ENCODE measurements at places on chromosomes 6 and 20.
A peak's percentile ranks its signal among the peaks of the same experiment; 100 is the strongest.

GRCh38 chr6:28357036-28357435, 7.3 kb downstream of the ZKSCAN3 start:
- peaks cover 4% of the 10 kb centered on the region for H3K36me3 ChIP-seq
- DNase-seq: no peak
- H3K27ac ChIP-seq: no peak overlapping the region
- H3K4me1 ChIP-seq: peaks cover 20% of the 10 kb centered on the region
- no peak overlapping the region for H3K4me3 ChIP-seq
- H3K27me3 ChIP-seq: no peaks in the 10 kb centered on the region

DNA sequence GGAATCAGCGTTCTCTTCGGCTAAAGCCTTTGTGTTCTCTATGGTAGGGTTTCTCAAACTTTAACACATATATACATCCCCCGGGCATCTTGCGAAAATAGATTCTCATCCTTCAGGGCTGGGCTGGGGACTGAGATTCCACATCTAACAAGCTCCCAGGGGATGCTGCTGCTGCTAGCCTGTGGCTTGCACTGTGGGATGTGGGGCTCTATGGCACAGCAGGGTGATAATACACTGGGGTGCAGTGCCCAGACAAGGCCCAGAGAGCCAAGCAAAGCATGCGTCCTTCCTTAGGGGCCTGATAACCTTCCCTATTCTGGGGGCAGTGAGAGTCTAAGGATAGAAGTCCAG, 102.0 kb downstream of the LAMP5 start:
- H3K4me3 ChIP-seq: no peak overlapping the region
- H3K27ac ChIP-seq: no peak overlapping the region
- peaks cover 4% of the 10 kb centered on the region for H3K27me3 ChIP-seq
- H3K4me1 ChIP-seq: no peaks in the 10 kb centered on the region

DNA sequence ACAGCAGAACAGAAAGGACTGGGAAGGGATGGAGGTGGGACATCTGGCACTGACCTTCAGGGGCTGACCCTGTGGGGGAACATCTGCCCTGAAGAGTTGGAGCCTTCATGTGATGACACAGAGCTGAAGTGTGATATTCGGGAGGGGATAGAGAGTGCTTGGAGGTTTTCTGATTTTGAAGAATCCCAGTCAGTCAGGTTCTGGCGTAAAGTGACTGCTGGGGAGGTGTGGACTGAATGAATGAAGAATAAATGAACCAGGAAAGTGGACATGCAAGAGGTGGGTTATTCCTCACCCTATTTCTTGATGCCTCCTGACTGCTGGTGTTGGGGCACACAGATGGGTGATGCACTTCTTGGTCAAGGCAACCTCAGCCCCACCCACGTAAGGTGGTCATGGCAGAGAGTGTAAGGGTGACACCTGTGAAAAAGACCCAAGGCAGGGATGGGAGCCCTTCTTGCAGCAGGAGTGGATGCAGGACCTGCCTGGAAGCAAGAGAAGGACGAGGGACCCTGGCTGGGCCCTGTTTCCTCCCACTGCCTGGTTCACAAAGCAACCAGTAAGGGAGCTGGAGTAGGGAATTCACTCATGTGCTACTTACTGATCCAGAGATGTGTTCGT, 13.1 kb downstream of the MICA start:
- no peaks in the 10 kb centered on the region for H3K4me1 ChIP-seq
- no peak for DNase-seq
- H3K4me3 ChIP-seq: no peak overlapping the region
- H3K27ac ChIP-seq: no peak overlapping the region
- H3K36me3 ChIP-seq: peaks cover 56% of the 10 kb centered on the region

DNA sequence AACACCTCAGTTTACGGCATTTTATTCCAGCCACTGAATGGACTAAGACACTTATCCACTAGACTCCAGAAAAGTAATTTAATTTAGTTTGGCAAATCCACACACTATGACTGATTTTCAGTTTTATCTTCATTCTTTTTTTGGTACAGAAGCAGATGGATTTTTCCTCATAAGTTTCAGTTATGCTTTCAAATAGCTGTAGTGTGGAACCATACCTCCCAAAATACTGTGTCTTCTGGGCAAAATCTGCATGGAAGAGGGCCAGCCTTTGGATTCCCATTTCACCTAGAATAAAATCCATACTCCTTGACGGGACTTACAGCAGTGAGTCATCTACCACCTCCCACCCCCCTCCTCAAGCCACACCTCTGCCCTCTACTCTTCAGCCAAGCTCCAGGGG, 43.0 kb downstream of the GSTA2 start:
- no peaks in the 10 kb centered on the region for H3K36me3 ChIP-seq
- H3K27me3 ChIP-seq: no peaks in the 10 kb centered on the region
- H3K4me1 ChIP-seq: peaks cover 8% of the 10 kb centered on the region
- no peak for DNase-seq
- H3K27ac ChIP-seq: no peak overlapping the region

DNA sequence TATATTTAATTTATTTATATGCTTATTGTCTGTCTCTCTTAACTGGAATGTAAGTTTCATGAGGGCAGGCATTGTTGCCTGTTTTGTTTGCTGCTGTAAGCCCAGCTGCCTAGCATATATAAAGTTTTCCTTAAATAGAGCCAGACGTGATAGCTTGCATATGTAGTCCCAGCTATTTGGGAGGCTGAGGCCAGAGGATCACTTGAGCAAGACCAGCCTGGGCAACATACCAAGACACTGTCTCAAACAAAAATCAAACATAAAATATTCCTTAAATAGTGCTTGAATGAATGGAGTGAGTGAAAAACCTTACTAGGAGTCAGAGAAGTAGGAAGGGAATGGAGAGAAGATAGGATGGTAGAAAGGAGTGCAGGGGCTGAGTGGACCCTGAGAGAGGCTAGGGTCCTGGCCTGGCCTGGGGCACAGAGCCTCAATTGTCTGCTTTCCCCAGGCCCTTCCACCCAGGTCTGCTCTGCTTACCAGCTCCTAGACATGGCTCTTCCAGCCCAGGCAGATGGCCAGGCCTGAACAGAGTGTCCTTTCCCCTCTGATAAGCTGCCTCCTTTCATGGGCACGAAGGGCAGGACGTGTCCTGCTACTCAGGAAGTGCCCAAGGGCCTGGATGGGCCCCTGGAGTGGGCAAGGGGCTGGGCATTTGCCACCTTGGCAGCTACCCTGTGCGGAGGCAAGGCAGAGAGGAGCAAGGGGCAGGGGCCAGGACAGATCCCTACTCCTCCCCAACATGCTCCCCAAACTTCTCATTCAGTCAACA, 17.7 kb upstream of the BAK1 start:
- H3K36me3 ChIP-seq: no peaks in the 10 kb centered on the region
- DNase-seq: no peak
- peaks cover 7% of the 10 kb centered on the region for H3K4me1 ChIP-seq
- peak overlapping the region; percentile 18 for H3K27ac ChIP-seq
- no peaks in the 10 kb centered on the region for H3K27me3 ChIP-seq

- no peak overlapping the region for H3K4me3 ChIP-seq
- peaks cover 54% of the 10 kb centered on the region for H3K36me3 ChIP-seq
- no peak overlapping the region for H3K27ac ChIP-seq
- no peaks in the 10 kb centered on the region for H3K27me3 ChIP-seq
- H3K4me1 ChIP-seq: no peaks in the 10 kb centered on the region
Measured at GRCh38 chr6:100512203-100512862, 47.6 kb upstream of the SIM1 start.

- no peaks in the 10 kb centered on the region for H3K36me3 ChIP-seq
- no peaks in the 10 kb centered on the region for H3K4me1 ChIP-seq
- H3K4me3 ChIP-seq: no peak overlapping the region
- DNase-seq: no peak
- H3K27me3 ChIP-seq: peaks cover 62% of the 10 kb centered on the region
Measured at GRCh38 chr20:668638-669037, 7.0 kb downstream of the SCRT2 start.

DNA sequence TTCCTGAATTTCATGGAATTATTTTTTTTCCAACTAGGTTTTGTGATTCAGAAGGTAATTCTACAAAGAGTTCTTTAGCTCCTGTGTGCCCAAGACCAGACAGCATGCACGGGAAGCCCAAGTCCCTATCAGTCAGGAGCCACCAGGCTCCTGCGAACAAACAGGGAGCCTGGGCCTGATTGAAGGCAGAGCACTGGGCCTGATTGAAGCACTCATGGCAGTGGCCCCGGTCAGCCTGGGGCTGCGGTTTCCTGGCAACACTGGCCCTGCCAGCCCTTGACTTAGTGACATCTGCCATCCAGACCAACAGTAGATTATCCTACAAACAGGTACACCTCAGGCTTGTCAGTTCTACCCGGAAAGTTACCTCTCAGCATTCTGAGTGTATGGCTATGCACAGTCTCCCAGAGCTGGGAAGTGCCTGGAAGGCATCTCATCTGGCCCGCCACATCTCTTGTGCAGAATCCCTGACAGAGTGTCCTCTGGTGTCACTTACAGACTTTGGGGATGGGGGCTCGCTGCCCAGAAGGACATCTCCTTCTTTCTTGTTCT, 133.8 kb downstream of the VEGFA start:
- no peaks in the 10 kb centered on the region for H3K4me1 ChIP-seq
- no peaks in the 10 kb centered on the region for H3K36me3 ChIP-seq
- DNase-seq: no peak
- H3K27ac ChIP-seq: no peak overlapping the region

- H3K4me1 ChIP-seq: peaks cover 81% of the 10 kb centered on the region
- H3K4me3 ChIP-seq: no peak overlapping the region
- peaks cover 5% of the 10 kb centered on the region for H3K36me3 ChIP-seq
- H3K27ac ChIP-seq: no peak overlapping the region
- DNase-seq: no peak
Measured at GRCh38 chr20:50918403-50918802, 12.8 kb downstream of the ADNP start.

DNA sequence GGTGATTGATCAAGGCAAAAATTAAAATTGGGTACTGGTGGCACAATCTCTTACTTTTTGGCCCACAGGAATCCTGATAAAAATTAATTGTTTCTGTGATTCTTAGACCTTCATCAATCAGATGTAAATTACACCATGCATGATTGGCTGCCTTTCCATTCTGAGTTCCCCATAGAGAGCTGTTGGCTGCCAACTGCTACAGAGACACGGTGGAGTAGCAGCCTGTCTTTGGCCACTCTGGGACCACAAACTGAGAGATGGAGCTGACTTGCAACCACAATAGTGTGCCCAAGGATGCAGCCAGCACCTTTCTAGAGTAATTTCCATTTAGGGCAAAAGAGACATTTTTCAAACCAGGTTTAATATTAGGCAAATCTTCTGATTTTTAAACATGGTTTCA, 274.3 kb upstream of the MMS22L start:
- no peak overlapping the region for H3K27ac ChIP-seq
- H3K4me1 ChIP-seq: no peaks in the 10 kb centered on the region
- H3K4me3 ChIP-seq: no peak overlapping the region
- H3K36me3 ChIP-seq: no peaks in the 10 kb centered on the region

- H3K4me1 ChIP-seq: peaks cover 7% of the 10 kb centered on the region
- peak overlapping the region; percentile 36 for H3K27ac ChIP-seq
- no peak overlapping the region for H3K4me3 ChIP-seq
Measured at GRCh38 chr6:170174124-170174770, 116.6 kb downstream of the DLL1 start.

DNA sequence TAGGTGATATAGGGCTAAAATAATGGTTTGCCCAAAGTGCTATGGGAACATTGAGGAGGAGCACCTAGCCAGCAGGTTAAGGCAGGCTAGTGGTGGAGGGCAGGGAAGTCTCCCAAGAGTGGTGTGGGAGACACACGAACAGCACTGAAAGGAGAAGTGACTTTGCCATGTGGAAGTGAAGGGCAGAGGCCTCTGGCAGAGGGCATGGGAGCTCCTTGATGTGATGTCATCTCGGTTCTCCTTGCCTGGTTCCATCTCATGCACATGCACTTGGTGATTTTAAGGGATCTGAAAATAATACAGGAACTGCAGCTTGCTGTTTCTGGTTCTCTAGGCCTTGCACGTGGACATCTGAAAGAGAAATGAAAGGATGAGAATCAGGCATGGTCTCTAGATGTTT, 4.7 kb upstream of the MAP3K4 start:
- H3K4me3 ChIP-seq: no peak overlapping the region
- H3K27me3 ChIP-seq: no peaks in the 10 kb centered on the region
- no peaks in the 10 kb centered on the region for H3K36me3 ChIP-seq
- no peak for DNase-seq

DNA sequence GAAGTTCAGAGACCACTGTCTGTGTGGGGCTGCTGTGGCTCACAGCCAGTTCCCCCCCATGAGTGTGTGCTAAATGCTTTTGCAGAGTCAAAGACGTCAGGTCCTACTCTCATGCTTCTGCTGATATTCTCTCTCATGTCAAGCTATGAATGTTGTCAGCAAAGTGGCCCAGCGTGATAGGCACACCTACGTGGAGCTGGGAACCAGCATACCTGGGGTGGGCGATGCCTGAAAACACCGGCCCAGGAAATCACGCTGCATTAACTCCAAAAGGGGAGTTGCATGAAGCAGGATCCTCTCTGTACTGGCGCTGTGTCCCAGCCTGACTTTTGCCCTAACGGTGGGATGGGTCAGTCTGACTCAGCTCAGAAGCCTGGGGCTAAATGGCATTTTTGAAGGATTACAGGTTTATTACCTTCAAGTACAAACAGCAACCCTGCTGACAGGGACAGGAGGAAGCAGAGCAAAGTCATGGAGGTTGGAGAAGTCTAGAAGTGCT, 9.0 kb upstream of the MRPS10 start:
- no peaks in the 10 kb centered on the region for H3K36me3 ChIP-seq
- no peak overlapping the region for H3K4me3 ChIP-seq
- no peak for DNase-seq

- no peaks in the 10 kb centered on the region for H3K36me3 ChIP-seq
- no peaks in the 10 kb centered on the region for H3K27me3 ChIP-seq
- no peak for DNase-seq
- H3K4me3 ChIP-seq: no peak overlapping the region
- H3K4me1 ChIP-seq: no peaks in the 10 kb centered on the region
Measured at GRCh38 chr6:125169058-125169457, 15.5 kb downstream of the TPD52L1 start.

- H3K4me3 ChIP-seq: no peak overlapping the region
- DNase-seq: no peak
- peaks cover 28% of the 10 kb centered on the region for H3K4me1 ChIP-seq
- peaks cover 54% of the 10 kb centered on the region for H3K36me3 ChIP-seq
- H3K27ac ChIP-seq: peak overlapping the region; percentile 72
Measured at GRCh38 chr6:13302291-13302690, 26.0 kb downstream of the TBC1D7 start.

DNA sequence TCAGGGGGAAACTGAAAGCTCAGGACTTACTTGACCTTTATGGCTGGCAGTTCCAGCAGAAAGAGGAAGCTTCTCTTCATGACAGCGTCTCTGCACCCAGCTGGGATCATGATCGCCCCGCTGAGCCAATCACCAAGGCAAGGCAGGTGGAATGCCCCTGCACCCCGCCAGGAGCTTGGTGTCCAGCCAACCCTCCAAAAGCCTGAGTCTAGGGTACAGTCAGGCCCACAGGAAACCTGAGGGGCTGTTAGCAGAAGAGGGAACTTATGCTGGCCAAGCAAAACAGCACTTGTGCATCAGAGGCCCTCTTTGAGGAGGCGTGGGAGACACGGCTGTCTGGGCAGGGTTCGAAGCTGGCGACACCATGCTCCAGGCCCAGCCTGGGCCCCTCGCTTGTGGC, 188.3 kb upstream of the GMDS start:
- no peak overlapping the region for H3K27ac ChIP-seq
- H3K36me3 ChIP-seq: no peaks in the 10 kb centered on the region
- no peaks in the 10 kb centered on the region for H3K27me3 ChIP-seq
- no peak for DNase-seq

- H3K4me3 ChIP-seq: no peak overlapping the region
- H3K36me3 ChIP-seq: no peaks in the 10 kb centered on the region
- DNase-seq: no peak
- peak overlapping the region; percentile 96 for H3K27ac ChIP-seq
Measured at GRCh38 chr6:109010705-109011102, 83.9 kb downstream of the SESN1 start.
